Ureter (tissue), 1 donor: ENCODE measurements at places on chromosomes 1 and 21.

GRCh38 chr1:245131026-245131393 lies 23.8 kb upstream of the KIF26B start:
- no peak for DNase-seq

GRCh38 chr1:212528501-212528900 lies 80.1 kb upstream of the ATF3 start:
- no peak for DNase-seq

DNA sequence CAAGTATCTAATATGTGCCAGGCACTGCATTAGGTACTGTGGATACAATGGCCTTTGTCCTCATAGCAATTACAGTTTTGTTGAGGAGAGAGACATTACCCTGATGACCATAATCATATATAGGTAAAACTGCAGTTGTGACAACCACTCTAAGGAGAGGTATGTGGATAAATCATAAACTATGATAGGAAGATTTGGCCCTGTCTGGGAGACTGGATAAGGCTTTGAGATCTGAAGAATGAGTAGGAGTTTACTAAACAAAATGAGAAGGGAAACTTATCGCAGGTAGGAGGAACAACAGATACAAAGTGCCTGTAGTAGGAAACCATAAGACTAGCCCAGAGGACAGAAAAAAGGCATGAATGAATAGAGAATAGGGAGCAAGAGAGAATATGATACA lies 4.4 kb downstream of the TMCO1 start:
- no peak for DNase-seq

DNA sequence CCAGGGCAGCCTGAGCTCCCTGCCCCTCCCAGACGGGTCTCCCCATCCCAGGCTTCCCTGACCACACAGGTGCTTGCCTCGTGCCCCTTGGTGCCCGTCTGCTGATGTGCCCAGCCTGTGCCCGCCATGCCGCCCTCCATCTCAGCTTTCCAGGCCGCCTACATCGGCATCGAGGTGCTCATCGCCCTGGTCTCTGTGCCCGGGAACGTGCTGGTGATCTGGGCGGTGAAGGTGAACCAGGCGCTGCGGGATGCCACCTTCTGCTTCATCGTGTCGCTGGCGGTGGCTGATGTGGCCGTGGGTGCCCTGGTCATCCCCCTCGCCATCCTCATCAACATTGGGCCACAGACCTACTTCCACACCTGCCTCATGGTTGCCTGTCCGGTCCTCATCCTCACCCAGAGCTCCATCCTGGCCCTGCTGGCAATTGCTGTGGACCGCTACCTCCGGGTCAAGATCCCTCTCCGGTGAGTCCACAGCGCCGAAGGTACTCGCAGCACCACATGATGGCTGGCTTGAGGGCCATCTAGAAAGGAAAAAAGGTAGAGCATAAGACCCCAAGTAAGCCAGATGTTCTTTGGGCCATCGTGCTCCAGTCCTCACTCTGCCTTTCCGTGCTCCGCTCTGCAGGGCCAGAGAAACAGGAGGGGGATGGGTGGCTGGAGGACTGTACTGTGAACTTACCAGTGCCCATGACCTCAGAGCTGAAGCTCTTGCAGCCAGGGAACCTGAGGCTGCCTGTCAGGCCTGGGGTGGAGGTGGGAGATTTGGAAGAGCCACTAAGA lies 1.4 kb downstream of the ADORA1 start:
- DNase-seq, result no peak

DNA sequence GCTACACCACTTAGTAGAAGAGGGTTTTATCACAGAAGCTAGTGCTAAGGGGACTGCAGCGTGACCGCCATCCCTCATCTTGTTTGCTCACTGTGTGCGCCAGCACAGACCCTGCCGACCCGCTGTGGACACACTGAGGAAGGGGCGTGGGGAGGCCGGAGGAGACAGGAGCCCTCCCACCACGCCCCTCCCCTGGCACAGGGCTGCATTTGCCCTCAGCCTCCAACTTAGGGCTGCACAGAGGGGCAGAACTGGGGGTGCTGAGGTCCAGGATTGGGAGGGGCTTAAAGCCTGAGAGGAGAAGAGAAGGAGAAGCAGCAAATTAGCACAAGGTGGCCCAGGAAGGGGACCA lies 37.2 kb downstream of the RRP1 start:
- DNase-seq, result no peak

DNA sequence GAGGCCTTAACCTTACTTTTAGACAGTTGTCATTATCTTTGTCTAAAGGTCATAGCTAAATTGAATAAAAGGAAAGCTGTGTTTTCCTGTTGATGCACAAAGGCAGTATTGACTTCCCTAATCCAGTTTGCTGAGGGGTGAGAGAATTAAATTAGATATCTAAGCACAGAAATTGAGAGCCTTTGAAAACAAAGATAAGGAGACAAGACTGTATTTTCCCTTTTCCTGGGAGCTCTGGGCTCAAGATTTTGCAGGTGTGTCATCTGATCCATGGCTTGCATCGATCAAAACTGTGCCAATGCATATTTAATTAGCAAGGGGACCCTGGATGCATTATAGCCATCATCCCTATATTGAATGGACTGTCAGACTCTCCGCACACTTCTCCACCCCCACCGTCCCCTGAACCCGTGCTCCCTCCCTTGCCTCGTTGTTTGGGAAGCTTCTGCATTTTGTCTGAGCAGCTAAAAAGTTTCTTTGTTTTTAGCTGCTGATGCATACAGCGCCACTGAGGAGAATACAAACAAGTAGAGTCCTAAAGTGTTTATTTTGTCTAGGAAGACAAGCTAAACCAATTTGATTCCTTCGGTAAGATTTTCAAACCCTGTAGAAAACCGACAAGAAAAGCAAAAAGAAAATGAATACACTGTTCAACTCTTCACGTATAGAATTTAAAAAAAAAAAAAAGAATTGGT lies 186.3 kb downstream of the NFIA start:
- no peak for DNase-seq

DNA sequence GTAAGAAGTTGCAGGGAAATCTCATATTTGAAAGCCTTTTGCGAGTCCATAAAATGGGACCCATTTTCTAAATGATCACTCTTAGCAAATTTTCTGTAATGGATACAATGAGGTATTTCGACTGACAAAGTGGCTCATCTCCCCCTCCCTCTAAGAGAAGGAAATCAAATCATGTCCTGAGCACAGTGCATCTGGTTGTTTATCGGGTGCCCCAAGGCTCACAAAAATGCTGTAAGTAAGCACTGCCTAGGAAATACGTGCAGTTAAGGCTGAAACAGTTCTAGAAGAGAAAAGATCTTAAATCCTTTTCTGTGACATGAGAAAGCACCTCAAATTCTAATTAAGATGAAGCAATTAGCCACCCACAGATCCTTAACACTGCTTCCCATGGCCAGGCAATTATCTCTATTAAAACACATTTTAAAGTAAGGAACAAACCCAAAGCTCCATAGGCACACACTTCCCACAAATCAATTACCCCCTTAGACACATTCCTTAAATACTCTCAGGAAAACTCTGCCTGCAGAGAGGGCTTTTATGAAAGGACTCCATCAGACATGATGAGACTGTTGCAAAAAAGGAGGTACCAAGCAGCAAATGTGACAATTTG lies 216.3 kb downstream of the KCNH1 start:
- no peak for DNase-seq

DNA sequence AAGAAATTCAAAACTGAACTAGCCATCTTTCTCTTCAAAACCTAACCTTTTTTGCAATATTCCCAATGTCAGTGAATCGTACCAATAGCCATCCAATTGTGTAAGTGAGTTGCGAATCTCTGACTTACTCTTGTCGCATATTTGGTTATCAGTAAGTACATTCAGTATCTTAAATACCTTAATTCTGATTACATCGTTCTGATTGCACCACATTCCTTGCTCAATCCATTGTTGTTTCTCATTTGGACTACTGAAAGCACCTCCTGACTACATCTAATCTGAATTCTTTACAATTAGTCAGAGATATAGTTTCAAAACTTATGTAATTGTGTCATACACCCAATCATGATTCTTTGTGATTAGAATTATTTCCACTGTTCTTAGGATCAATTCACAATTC lies 16.8 kb upstream of the BRINP3 start:
- DNase-seq, result no peak
